ENCODE measurements at places on chromosomes 13 and 19. TPM values are rescaled to one million over a fixed set of nuclear protein-coding genes. Genes with fewer than 3 reads are reported as not detected.

GRCh38 chr13:51728972-51729371 lies 75.0 kb downstream of the DHRS12 start:
- no peak overlapping the region for H3K4me3 ChIP-seq
- peaks cover 12% of the 10 kb centered on the region for H3K4me1 ChIP-seq
- H3K27me3 ChIP-seq = no peaks in the 10 kb centered on the region
- DNase-seq = no peak

DNA sequence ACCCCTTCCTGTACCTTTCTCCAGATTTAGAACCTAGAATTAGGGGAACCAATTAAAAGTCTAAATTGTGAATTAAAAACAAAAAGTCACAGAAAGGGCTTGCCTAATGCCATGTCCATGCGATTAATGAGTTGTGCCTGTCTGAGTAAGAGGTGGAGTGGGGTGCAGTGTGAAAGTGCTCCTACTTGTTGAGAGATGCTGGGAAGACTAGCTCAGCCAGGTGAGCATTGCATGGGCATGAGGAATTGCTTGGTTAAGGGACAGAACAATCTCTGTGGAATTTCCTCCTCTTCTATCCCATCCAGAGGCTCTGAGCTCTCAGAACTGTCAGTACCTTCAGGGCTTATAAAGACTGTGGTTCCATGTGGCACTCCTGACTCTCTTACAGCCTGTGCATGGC lies 159.0 kb upstream of the UBL3 start:
- no peaks in the 10 kb centered on the region for H3K36me3 ChIP-seq
- no peak overlapping the region for H3K4me3 ChIP-seq
- peaks cover 3% of the 10 kb centered on the region for H3K4me1 ChIP-seq
- H3K27ac ChIP-seq = no peak overlapping the region

- H3K4me1 ChIP-seq = peaks cover 3% of the 10 kb centered on the region
- H3K4me3 ChIP-seq = no peak overlapping the region
- DNase-seq = no peak
- no peak overlapping the region for H3K27ac ChIP-seq
- H3K36me3 ChIP-seq = no peaks in the 10 kb centered on the region
Measured at GRCh38 chr13:77740931-77741596, 43.6 kb downstream of the SLAIN1 start.

DNA sequence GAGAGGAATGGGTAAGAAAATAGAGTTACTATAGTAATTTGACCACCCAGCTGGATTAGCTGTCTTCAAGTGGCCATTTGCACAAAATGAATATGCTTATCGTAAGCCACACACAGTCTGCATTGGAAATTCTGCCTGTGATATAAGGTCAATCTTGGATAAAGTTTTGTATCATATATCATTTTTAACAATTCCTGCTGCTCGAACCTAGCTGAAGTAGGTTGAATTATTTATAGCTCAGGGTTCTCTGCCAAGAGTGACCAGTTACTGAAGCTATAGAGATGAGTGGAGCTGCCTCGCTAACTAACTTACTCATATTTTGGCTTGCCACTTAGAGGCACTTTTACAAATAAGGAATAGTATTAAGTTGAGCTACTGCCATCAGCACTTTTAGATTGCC lies 220.9 kb downstream of the RGCC start:
- no peaks in the 10 kb centered on the region for H3K27me3 ChIP-seq
- no peak overlapping the region for H3K4me3 ChIP-seq
- H3K4me1 ChIP-seq = no peaks in the 10 kb centered on the region
- DNase-seq = no peak
- no peak overlapping the region for H3K27ac ChIP-seq

DNA sequence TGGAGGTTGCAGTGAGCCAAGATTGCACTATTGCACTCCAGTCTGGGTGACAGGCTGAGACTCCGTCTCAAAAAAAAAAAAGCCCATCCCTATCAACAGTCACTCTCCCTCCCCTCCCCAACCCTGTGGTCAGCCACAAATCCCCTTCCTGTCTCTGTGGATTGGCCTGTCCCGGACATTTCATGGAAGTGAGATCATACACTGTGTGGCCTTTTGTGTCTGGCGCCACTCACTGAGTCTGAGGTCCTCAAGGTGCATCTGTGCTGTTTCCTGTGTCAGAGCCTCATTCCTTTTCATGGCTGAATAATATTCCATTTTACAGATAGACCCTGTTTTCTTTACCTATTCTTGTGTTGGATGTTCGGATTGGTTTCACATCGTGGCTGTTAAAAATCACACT lies 149.5 kb downstream of the PTPRS start:
- no peak for DNase-seq
- peaks cover 6% of the 10 kb centered on the region for H3K27me3 ChIP-seq
- H3K36me3 ChIP-seq = no peaks in the 10 kb centered on the region

- H3K27me3 ChIP-seq = peaks cover 6% of the 10 kb centered on the region
- peaks cover 14% of the 10 kb centered on the region for H3K36me3 ChIP-seq
- no peak for DNase-seq
- no peaks in the 10 kb centered on the region for H3K4me1 ChIP-seq
- no peak overlapping the region for H3K4me3 ChIP-seq
- no peak overlapping the region for H3K27ac ChIP-seq
Measured at GRCh38 chr19:9032136-9032631, 22.0 kb upstream of the MUC16 start.

DNA sequence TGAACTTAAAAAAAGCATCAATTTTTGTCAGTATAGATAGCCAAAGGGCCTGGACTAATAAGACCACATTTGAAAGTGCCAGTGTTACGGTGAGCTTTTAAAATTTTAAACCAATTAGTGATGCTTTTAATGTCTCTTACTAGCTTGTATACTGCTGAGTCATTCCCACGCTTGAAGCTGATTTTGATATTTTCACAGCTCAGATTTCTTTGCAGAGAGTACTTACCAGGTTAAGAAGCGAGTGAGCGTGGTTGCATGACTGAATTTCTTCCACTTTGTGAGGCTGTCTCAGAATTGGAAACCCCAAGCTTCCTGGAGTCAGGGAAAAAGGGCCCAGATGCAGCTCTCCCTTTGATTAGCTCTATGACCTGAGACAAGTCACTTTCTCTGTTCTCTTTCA lies 74.5 kb upstream of the NBEA start:
- no peaks in the 10 kb centered on the region for H3K27me3 ChIP-seq
- no peak for DNase-seq
- no peak overlapping the region for H3K27ac ChIP-seq
- no peak overlapping the region for H3K4me3 ChIP-seq
- H3K4me1 ChIP-seq = peaks cover 4% of the 10 kb centered on the region

Gene IGFL2
- total RNA-seq = not detected

Gene C3
- not detected for total RNA-seq

Gene CDADC1
- 5.1 TPM for total RNA-seq

Gene CHAMP1
- total RNA-seq = 21.6 TPM

Gene ZNF709
- 6.6 TPM for total RNA-seq

Measured in endothelial cell (in vitro differentiated cells).